Hair follicular keratinocyte (primary cell): ENCODE measurements at places on chromosomes 2 and 18. TPM values are rescaled to one million over a fixed set of nuclear protein-coding genes. Genes with fewer than 3 reads are reported as not detected.

The COL4A4 gene
- total RNA-seq, result under 0.01 and 0.16 TPM in 2 replicates

The RPRM gene
- not detected in 2 replicates for total RNA-seq

The CCDC85A gene
- 0.08 TPM in 1 of 2 replicates, not detected in the other for total RNA-seq

The EHD3 gene
- 4.1 and 4.7 TPM in 2 replicates for total RNA-seq

The SERPINB11 gene
- not detected in 2 replicates for total RNA-seq

The GPBAR1 gene
- not detected in 2 replicates for total RNA-seq

The GYPC gene
- total RNA-seq, result 0.62 and 6.5 TPM in 2 replicates

The LIMS3 gene
- total RNA-seq, result 0.15 TPM in 1 of 2 replicates, not detected in the other

The HOXD13 gene
- not detected in 2 replicates for total RNA-seq

The SPDYA gene
- not detected in 2 replicates for total RNA-seq

The CTDP1 gene
- 12.2 and 23.0 TPM in 2 replicates for total RNA-seq

The CAPN14 gene
- 0.30 and 0.47 TPM in 2 replicates for total RNA-seq

The SIX3 gene
- total RNA-seq, result not detected in 2 replicates

The OSBPL6 gene
- 10.4 and 11.6 TPM in 2 replicates for total RNA-seq

The RNF152 gene
- total RNA-seq, result 25.5 and 27.3 TPM in 2 replicates

The ANKRD30BL gene
- not detected in 2 replicates for total RNA-seq

The GCG gene
- not detected in 2 replicates for total RNA-seq

The UPP2 gene
- not detected in 2 replicates for total RNA-seq

The SIX2 gene
- 0.08 TPM in 1 of 2 replicates, not detected in the other for total RNA-seq
